ENCODE measurements at places on chromosomes 7 and 10. TPM values are rescaled to one million over a fixed set of nuclear protein-coding genes. Genes with fewer than 3 reads are reported as not detected.
A peak's percentile ranks its signal among the peaks of the same experiment; 100 is the strongest.

GLRX3 gene
- 59.1 TPM for total RNA-seq

LRRC4 gene
- not detected for total RNA-seq

STAG3 gene
- total RNA-seq = 1.2 TPM

CCZ1B gene
- total RNA-seq = 54.5 TPM

FXYD4 gene
- total RNA-seq = 0.71 TPM

KMT2C gene
- 22.9 TPM for total RNA-seq

- no peaks in the 10 kb centered on the region for H3K4me1 ChIP-seq
- no peak for DNase-seq
- no peaks in the 10 kb centered on the region for H3K27me3 ChIP-seq
- H3K36me3 ChIP-seq = no peaks in the 10 kb centered on the region
Measured at GRCh38 chr10:47176206-47176902, 123.6 kb upstream of the GDF10 start.

GRCh38 chr10:21724020-21724589, 190.1 kb downstream of the MLLT10 start:
- H3K27ac ChIP-seq = no peak overlapping the region
- no peak overlapping the region for H3K4me3 ChIP-seq
- no peak for DNase-seq
- 0 out of 2 replicates have a peak, but pooled peaks cover 5% of the 10 kb centered on the region for H3K36me3 ChIP-seq
- peaks cover 19% of the 10 kb centered on the region for H3K4me1 ChIP-seq

DNA sequence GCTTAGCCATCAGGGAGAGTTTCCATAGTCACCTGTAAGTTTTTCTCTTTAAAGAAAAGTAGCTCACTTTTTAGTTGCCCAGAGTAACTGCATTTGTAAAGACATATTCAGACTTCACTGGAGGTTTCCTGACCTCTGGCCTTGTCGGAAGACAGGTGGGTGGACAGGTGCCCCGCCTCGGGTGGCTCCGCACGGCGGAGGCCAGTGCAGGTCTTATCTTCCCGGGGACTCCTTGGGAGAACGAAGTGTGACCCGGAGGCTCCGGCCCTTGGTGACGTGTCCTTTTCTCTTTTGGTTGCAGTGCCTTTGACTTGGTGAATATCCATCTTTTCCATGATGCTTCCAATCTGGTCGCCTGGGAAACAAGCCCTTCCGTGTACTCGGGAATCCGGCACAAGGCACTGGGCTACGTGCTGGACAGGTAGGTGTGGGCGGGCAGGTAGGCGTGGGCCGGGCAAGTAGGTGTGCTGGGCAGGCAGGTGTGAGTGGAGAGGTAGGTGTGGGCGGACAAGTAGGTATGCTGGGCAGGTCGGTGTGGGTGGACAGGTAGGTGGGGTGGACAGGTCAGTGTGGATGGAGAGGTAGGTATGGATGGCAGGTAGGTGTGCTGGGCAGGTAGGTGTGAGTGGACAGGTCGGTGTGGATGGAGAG, 75.8 kb downstream of the NKX6-2 start:
- no peaks in the 10 kb centered on the region for H3K36me3 ChIP-seq
- H3K4me3 ChIP-seq = no peak overlapping the region
- no peaks in the 10 kb centered on the region for H3K4me1 ChIP-seq
- no peak overlapping the region for H3K27ac ChIP-seq

DNA sequence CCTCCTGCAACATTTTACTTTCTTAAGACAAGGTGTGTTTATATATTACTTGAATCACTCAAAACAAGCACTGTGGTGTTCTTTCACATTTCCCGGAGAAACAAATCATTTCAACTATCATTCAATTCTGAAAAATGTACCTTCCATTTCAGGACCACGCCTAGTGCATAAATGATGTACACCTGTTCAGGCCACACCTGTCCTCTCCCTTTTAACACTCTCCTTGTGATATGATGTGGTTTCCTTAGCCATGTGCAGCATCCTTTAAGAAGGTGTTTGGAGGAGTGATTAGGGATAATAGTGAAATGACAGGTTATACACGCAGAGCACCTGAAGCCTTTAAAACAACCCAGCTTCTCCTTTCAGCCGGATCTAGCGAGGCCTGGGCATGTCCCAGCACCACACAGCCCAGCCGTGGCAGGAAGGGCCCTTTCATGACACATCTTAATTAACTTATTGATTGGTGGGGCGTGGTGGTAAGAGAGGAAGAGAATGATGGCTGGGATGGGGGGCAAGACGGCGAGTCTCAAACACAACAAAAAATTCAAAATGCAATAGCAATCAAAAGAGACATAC, 26.9 kb downstream of the ABLIM1 start:
- H3K4me1 ChIP-seq = peaks cover 42% of the 10 kb centered on the region
- H3K4me3 ChIP-seq = peak overlapping the region; percentile 65
- H3K27me3 ChIP-seq = peaks cover 14% of the 10 kb centered on the region
- H3K27ac ChIP-seq = no peak overlapping the region
- DNase-seq = no peak

GRCh38 chr10:6778992-6779701, 199.1 kb upstream of the PRKCQ start:
- no peaks in the 10 kb centered on the region for H3K36me3 ChIP-seq
- peaks cover 31% of the 10 kb centered on the region for H3K4me1 ChIP-seq
- H3K27me3 ChIP-seq = no peaks in the 10 kb centered on the region

GRCh38 chr10:77187376-77187999, 450.1 kb downstream of the KCNMA1 start:
- no peaks in the 10 kb centered on the region for H3K4me1 ChIP-seq
- no peak for DNase-seq
- H3K27me3 ChIP-seq = peaks cover 54% of the 10 kb centered on the region
- no peak overlapping the region for H3K4me3 ChIP-seq
- no peaks in the 10 kb centered on the region for H3K36me3 ChIP-seq
- no peak overlapping the region for H3K27ac ChIP-seq

DNA sequence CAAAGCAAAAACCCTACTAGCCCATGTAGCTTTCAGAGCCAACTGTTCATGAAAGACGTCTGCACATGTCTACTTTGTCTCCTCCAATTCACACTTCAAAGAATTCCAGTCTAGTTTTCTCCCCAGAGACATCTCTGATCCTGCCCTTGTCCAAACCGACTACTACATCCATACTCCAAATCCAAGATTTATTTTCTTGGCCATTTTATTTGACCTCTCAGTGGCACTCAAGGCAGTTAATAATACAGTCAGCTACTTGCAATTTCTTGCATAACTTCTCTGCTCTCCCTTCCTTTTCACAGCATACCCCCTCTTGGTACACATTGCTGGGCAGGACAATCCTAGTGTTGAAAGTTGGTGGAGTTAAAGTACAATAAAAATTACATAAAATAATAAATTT, 170.9 kb upstream of the INHBA start:
- H3K4me1 ChIP-seq = no peaks in the 10 kb centered on the region
- H3K4me3 ChIP-seq = no peak overlapping the region
- DNase-seq = no peak

DNA sequence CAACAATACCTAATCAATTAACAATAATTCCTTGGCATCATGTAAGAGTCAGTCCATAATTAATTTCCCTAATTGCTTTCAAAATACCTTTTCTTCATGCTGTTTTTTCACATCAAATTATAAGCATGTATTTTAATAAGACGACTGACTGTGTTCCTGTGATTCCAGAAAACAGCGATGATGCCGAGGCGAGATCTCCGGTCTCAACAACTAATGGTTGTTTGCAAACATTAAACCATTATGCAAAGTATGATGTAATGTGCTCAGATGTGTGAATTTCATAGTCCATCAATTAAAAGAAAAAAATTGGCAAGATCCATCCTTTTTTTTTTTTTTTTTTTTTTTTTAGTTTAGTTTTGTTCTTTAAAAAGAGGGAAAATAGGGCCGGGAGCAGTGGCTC, 44.5 kb upstream of the PIP4K2A start:
- no peaks in the 10 kb centered on the region for H3K4me1 ChIP-seq
- H3K4me3 ChIP-seq = no peak overlapping the region
- H3K27me3 ChIP-seq = no peaks in the 10 kb centered on the region
- DNase-seq = no peak
- no peaks in the 10 kb centered on the region for H3K36me3 ChIP-seq

DNA sequence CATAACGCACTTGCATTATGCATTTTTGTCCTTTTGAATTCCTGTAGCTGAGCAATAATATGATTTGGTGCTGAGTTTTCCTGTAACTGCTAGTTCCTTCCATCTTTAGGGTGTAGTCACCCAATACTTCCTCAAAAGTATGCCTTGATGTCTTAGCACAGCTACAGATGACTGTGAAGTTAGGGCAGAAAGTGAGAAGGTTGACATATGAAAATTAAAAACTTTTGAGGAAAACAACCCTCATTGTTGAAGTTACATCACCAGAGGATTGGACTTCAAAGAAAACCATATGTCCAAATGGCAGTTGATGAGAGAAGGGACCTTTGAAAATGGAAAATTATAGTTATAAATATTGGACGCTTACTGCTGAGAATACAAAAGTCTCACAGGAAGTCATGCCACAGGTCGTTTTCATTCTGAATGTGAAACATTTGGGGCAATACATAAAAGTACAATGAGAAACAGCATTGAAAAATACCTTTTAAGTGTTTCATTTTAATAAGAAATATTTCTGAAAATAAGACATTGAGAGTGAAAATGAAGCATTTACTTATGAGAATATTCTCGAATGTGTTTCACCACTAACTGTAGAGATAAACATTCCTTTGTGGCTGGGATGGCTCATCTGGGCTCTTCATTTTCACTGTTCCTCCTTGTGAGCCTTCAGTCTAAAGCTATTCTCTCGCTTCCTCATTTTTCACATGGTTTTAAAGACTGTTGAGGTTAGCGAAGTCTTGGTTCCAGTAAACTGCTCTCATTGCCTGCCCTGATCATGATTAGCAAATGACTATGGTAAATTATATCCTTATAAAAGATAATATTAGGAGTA, 61.4 kb upstream of the NME8 start:
- no peak for DNase-seq
- H3K27ac ChIP-seq = no peak overlapping the region
- no peak overlapping the region for H3K4me3 ChIP-seq
- H3K27me3 ChIP-seq = no peaks in the 10 kb centered on the region

DNA sequence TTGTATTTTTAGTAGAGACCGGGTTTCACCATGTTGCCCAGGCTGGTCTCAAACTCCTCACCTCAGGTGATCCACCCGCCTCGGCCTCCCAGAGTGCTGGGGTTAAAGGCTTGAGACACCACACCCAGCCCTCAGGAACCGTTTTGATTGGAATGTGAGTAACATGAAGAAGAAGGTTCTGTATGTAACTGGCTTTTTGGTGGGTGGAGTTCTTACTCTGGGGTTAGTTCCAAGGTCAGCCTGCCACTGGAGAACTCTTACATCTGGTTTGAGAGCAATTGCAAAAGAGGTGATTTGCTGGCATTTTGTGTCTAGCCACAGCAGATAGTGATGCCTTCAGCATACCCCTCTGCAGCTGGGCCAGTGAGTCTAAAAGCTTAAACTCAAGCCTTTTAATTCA, 457.8 kb upstream of the VSTM2A start:
- H3K36me3 ChIP-seq = no peaks in the 10 kb centered on the region
- DNase-seq = no peak
- H3K27ac ChIP-seq = no peak overlapping the region
- no peaks in the 10 kb centered on the region for H3K4me1 ChIP-seq
- H3K4me3 ChIP-seq = no peak overlapping the region
- H3K27me3 ChIP-seq = no peaks in the 10 kb centered on the region

- DNase-seq = no peak
- H3K4me3 ChIP-seq = no peak overlapping the region
- H3K27ac ChIP-seq = no peak overlapping the region
- H3K4me1 ChIP-seq = no peaks in the 10 kb centered on the region
Measured at GRCh38 chr10:130300608-130301020, 164.4 kb downstream of the GLRX3 start.

GRCh38 chr10:124259139-124259825, 159.4 kb downstream of the OAT start:
- H3K27ac ChIP-seq = no peak overlapping the region
- no peaks in the 10 kb centered on the region for H3K36me3 ChIP-seq
- peak; percentile 21 for DNase-seq
- H3K4me1 ChIP-seq = no peaks in the 10 kb centered on the region
- H3K4me3 ChIP-seq = no peak overlapping the region
- no peaks in the 10 kb centered on the region for H3K27me3 ChIP-seq

DNA sequence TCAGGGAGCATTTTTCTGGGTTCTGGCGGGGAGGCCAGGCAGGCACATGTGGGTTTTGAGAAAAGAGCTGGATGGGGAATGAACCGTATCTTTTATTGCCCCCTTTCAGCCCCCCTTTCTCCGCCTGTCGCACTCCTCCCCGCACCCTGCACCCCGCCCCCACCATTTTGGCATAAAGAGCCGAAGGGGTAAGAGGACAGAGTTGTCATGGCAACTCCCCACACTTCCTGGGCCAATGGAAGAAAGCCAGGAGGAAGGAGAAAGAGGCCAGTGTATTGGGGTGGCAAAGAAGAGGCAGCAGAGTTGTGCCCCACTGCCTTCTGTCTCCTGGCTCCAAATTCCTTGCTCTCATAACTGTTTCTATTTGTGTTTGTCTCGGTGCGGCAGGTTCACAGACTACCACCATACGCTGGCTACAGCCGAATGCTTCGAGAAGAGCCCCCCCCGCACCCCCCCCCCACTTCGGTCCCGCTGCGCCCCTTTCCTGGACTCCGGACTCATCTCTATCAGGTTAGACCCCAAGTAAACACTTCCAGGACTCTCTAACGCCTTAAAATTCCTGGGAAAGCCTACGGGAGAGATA, 3.4 kb downstream of the KCNIP2 start:
- peak overlapping the region; percentile 48 for H3K4me3 ChIP-seq
- DNase-seq = no peak
- peak overlapping the region; percentile 4 for H3K27ac ChIP-seq
- no peaks in the 10 kb centered on the region for H3K27me3 ChIP-seq
- no peaks in the 10 kb centered on the region for H3K36me3 ChIP-seq
- peaks cover 37% of the 10 kb centered on the region for H3K4me1 ChIP-seq

DNA sequence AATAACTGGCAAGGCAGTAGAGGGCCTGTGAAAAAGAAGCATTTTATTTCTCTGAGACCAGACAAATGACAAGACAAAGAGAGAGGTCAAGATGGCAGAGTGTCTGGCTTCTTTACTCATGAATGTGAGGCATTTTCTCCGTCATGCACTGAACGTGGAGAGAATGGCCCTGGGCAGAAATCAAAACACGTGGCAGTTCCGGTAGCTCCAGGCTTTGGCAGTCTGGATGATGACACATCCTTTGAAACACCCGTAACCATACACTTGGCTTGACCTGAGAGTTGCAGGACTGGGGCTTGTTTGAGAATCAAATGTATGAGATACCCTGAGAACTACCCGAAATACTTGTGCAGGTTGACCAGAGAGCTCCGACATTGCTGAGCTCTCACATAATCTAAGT, 537.6 kb downstream of the ACTR3B start:
- H3K36me3 ChIP-seq = no peaks in the 10 kb centered on the region

- H3K36me3 ChIP-seq = no peaks in the 10 kb centered on the region
- H3K27me3 ChIP-seq = no peaks in the 10 kb centered on the region
- no peak overlapping the region for H3K4me3 ChIP-seq
- H3K27ac ChIP-seq = no peak overlapping the region
Measured at GRCh38 chr10:32141018-32141807, 85.0 kb upstream of the KIF5B start.

DNA sequence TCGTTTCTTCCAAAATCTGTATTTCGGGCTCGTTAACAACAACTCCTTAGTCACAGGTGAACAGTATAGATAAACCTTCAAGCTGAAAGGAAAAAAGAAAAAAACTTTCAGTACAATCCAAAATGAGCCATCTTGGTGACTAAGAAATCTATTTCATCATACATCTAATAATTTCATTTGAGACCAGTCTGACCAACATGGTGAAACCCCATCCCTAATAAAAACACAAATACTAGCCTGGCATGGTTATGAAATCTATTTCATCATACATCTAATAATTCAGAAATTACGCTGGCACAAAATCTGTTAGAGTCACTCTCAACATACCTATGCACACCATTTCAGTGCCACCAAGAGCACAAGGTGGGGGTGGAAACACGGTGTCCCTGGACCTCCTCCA, 8.8 kb downstream of the DCLRE1C start:
- peaks cover 34% of the 10 kb centered on the region for H3K36me3 ChIP-seq
- no peaks in the 10 kb centered on the region for H3K4me1 ChIP-seq
- H3K4me3 ChIP-seq = no peak overlapping the region
- no peak overlapping the region for H3K27ac ChIP-seq
- no peak for DNase-seq
- H3K27me3 ChIP-seq = no peaks in the 10 kb centered on the region

Data from HCT116 (cell line).